HFFc6 (cell line): ENCODE measurements at places on chromosomes 16 and 17.

DNA sequence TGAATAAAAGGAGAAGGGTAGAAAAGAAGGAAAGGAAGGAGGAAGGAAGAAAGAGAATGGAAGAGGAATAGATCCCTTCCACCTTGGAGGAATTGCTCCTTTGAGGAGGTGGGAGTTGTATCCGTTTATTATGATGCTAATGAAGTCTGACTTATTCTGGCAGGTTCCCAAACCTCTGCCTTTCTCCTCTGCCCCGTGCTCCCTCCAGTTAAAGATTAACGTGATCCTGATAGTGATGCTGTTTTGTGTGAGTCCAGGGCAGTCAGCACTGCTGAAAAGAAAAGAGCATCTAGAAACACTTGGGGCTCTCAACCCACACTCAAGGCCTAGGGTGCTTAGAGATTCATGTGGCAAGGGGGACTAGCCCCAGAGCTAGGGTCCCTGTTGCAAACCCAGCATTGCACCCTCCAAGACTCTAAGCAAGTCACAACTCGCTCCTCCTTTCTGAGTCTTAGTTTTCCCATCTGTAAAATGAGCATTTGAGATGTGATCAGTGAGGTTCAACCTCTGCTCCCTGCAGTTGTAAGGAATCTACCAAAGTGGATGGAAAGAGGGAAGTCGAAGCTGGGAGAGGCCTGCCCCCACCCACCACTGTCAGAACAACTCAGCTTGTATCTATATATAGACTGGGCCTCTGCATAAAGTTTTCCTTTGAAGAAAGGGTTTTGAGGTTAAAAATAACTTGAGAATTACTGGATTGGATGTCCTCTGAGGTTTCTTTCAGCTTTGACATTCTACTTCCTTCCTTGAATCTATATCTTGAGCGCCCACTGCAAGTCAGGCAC is 46.9 kb upstream of the TMEM132E start:
- DNase-seq = no peak

DNA sequence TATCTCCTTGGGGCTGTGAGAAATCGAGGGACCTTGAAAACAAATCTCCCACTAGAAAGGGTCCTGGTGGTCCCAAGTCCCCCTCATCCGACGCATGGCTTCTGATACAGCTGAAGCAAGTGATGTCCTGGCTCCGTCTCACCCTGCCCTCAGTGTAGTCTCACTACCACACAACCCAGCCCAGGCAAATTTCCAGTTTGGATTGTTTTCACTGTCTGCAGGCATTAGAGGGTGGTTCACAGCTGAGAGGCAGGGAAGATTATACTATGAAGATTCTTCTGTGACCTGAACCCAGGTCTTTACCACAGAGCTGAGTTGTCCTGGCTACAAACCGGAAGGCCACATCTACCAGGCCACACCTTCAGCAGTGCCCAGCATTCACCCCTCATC is 17.7 kb downstream of the ZNHIT3 start:
- DNase-seq = no peak

GRCh38 chr17:43671031-43671692 is 9.4 kb upstream of the MEOX1 start:
- peak; percentile 20 for DNase-seq

DNA sequence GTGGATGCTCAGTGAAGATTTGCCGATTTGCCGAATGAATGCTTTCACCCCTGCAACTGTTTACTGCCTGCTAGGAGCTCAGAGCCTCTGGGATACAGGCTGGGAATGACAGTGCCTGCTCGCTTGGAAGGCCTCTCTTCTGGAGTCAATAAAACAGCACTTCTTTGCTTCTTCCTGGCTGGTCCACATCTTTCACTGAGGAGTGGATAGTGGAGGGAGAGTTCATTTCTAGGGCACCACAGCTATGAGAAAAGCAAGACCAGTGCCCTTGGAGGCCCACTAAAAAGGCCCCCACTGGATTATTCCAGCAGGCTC is 3.1 kb upstream of the USP7 start:
- DNase-seq = no peak

- no peak for DNase-seq
Observed at GRCh38 chr16:58411736-58412614, 19.7 kb downstream of the GINS3 start.

DNA sequence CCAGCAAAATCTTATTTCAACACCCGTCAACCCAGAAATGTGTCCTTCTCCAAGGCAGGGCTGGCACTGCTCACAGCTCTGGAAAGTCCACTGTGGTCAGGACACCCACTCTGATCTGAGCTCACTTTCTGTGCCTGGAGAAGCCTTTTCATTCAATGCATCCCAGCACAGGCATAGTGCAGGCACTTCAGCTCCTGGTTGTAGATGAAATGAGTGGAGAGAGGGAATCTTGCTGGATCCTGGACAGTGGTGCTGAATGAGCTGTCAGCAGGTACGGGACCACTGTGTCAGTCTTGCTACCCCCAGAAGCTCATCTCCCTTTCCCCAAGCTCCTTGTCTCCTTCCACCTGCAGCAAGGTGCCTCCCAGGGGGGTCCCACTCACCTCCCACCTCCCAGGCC is 86.1 kb upstream of the SALL1 start:
- no peak for DNase-seq

DNA sequence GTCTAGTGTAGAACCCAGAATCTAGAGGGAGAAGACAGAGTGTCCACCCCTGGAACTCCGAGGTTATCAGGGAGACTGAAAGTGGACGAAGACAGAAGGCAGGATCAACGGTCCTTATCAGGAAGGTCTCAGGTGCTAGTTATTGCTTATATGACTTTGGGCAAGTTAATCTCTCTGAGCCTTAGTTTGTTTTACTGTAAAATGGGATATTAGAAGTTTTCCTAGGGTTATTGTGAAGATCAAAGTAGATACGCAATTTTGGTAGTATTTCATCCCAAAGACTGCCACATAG is 1.2 kb downstream of the RNF167 start:
- DNase-seq = no peak

DNA sequence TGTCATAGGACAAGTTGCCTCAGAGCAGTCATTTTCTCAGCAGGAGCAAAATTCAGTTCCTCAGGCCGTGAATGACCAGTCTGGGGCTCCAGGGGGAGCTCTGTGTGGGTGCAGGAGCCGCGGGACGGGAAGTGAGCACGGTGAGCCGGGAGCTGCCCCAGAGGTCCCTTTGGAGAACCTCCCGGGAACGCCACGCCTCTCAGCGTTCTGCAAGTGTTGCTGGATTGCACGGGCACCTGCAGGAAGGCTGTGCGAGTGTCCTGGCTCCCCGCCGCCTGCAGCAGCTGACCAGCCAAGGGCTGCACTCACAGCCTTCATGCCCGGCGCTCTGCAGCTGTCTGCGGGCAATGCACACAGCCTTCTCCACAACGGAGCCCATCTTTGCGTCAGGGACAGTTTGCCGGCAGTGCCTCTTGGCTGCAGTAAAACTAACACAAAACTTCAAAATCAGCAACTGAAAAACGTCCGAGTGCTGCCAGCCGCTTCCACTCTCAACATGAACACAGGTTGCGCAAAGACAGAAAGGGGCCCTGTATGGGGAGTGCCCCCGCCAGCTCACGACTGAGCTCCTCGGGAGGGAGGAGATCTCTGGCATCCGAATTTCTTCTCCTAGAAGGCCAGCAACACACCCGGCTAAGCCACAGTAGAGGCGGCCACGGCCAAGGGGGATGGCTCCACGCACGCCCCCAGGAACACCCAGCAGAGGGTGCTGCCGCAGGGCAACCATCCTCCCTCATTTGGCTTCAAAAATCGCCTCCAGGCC is 16.0 kb downstream of the NDUFAF8 start:
- DNase-seq = peak; percentile 77

DNA sequence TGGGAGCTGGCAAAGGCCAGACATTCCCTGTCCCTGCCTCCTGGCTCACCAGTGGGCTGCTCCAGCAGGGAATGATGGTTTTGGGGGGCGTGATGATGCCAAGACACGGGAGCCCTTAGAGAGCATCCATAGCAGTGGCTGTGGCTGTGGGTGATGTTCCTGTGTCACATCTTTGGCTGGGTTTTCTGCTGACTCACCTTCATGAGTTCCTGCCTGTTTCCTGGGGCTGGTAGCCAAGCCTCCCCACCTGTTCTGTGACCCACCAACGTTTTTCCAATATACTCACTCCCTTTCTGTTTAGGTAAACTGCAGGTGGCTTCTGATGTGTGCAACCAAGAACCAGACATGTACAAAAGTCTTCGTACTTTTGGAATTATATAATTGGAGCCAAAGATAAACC is 16.5 kb upstream of the NF1 start:
- no peak for DNase-seq

DNA sequence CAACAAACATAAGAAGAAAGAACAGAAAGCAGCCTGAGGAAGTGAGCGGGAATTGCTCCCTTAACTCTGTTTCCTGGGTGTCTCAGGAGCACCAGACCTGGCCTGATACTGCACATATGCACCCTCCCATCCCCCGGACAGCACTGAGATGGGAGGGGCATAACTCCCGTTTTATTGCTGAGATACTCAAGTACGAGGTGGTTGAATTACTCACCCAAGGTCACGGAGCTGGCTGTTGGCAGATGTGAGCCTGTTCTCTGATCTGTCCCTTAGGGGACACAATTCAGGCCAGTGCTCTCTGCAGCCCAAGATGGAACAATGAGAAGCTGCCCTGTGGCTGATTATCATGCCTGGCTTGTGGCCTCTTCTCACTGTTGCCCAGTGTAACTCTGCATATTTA is 9.1 kb upstream of the MED9 start:
- DNase-seq = peak; percentile 24

GRCh38 chr16:85574672-85575475 is 38.2 kb upstream of the GSE1 start:
- no peak for DNase-seq

DNA sequence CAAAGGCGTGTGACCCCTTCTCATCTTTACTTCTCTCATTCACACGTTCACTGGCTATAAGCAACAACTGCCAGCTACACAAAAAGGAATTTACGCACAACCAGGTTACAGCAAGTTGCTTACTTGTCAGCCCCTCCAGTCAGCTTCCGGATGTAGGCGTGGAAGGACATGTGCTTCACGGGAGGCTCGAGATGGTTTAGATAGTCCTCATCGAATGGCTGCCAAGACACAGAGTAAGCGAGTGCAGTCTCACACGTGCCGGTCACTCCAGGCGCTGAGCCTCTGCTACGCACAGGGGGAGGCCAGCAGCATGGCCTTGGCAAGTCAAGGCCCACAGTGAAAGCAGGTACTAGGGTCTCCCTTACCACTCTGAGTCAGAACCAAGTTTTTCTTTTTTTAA is 28.3 kb downstream of the NPLOC4 start:
- DNase-seq = no peak

- DNase-seq = no peak
Observed at GRCh38 chr17:57447990-57448758, 191.9 kb downstream of the MSI2 start.

DNA sequence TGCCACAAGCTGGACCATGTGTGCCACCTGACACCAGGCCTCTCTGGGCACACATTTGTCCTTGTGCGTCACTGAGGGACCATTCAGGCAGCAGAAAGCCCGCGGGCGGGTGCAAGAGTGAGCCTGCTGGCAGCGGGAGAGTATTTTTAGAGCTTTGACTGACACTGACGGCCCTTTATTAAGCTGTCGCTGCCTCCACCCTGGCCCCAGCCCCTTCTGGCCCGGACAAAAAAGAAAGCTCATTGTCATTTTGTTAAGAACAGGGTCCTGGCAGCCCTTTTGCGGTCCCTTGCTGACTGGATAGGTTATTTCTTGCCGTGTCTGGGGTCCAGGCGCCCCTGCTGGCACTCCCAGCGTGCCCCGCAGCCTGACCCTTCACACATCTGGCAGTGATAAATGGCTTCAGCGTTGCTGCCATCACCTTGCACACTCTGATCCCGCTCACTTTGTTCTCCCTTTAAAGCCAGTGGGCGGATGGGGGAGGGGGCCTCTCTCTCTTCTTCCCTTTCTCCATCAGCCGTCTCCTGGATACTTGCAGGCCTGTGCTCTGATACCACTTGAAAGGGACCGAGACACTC is 78.4 kb upstream of the NKD1 start:
- no peak for DNase-seq

DNA sequence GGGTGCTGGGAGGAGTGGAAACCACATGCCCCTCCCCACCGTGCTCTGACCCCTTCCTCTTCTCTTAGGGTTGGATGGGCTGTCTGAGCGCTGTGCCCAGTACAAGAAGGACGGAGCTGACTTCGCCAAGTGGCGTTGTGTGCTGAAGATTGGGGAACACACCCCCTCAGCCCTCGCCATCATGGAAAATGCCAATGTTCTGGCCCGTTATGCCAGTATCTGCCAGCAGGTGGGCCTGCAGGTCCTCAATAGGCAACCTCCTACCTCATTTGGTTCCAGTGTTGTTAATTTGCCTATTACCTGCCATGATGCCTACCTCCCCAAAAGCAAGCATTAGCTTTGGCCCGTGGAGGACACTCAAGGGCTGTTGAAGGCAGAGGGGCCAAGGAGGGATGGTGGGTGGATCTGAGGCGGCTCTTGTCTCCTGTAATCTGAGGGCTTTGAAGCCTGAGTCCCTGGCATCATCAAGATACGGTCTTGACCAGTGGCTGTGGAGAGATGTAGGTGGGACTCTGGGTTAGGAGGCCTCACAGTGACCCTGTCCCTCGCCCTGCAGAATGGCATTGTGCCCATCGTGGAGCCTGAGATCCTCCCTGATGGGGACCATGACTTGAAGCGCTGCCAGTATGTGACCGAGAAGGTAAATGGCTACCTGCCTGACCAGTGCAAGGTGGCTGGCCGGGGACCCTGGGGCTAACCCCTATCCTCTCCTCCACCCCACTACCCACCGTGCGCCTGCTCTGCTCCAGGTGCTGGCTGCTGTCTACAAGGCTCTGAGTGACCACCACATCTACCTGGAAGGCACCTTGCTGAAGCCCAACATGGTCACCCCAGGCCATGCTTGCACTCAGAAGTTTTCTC is 3.4 kb downstream of the ALDOA start:
- peak; percentile 35 for DNase-seq

DNA sequence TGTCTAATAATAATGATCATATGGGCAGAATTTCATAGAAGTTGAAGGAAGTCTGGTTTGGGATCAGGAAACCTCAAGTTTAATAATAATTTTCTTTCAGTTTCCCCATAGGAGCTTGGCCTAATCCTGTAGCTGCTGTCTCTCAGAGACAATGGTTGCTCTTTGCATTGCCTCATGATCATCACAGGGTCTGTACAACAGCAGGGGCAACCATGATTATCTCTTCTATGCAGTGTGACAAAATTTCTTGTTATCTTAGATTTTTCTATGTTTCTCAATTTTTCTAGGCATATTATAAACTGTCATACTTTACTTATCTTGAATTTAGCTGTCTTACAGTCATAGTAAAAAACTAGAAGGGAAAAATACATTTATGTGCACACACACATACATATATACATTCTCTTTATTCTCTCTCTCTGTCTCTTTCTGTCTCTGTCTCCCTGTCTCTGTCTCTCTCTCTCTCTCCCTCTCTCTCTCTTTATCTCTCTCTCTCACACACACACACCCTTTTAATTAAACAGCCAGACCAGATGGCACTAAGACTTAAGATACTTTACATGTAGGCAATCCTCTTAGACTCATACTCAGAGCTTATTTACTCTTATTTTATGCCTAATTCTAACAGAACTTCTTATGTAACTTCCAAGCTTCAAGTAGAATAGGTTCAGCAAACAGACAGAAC is 30.5 kb downstream of the SMIM36 start:
- no peak for DNase-seq
